ENCODE measurements at places on chromosomes 2 and 18.

- DNase-seq: no peak
These were observed 29.8 kb upstream of the LRRC30 start for GRCh38 chr18:7201096-7201495.

DNA sequence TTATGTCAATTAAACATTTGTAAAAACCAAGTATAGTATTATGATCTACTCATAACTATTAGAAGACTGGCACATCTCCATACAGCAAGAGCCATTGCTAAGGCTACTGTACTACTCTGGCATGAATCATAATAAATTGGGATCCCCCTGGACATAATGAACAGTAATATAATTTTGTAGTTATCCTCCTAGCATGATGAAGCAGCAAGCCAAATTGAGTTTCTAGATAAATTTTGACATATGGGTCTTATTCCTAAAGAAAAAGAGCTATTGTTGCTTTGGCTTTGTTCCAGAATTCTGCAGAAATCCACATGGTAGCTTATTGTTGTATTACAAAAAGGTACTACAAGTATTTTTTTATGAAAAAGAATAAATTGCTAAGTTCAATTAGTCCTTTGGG lies 204.3 kb downstream of the CAMKMT start:
- DNase-seq: no peak

GRCh38 chr2:47079515-47080412 lies 75.3 kb downstream of the STPG4 start:
- DNase-seq: no peak

DNA sequence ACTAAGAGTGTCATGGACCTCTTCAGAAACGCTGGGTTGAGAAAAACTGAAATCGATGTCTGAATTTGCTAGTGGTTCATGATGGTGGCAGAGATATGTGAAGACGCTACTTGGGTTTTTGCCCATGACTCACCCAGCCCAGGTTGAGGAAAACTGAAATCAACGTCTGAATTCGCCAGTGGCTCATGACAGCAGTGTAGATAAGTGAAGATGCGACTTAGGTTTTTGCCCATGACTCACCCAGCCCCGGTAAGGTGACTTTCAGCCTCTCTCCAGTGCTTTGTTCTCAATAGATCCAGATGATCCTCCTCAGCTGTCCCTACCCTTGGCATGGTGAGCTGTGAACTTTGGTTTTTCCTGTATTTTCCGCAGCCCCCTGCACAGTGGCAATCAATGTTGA lies 105.3 kb upstream of the SIX3 start:
- DNase-seq: no peak

DNA sequence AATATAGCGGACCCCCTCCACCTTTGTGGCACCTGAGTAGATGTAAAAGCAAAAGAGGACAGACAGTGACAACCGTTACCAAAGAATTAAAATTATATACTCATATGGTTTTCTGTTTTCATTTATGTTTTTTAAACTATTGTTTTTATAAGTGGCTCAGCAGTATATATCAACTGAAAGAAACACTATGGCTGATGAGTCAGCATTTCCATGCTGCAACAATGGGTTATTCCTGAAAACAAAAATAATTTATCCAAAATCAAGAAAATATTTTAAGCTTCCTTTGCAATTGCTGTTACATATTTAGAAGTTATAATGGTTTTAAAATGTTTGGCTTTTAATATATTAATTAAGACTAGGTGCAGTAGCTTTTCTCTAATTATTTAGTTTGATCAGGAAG lies 17.7 kb downstream of the MRPS9 start:
- DNase-seq: no peak

DNA sequence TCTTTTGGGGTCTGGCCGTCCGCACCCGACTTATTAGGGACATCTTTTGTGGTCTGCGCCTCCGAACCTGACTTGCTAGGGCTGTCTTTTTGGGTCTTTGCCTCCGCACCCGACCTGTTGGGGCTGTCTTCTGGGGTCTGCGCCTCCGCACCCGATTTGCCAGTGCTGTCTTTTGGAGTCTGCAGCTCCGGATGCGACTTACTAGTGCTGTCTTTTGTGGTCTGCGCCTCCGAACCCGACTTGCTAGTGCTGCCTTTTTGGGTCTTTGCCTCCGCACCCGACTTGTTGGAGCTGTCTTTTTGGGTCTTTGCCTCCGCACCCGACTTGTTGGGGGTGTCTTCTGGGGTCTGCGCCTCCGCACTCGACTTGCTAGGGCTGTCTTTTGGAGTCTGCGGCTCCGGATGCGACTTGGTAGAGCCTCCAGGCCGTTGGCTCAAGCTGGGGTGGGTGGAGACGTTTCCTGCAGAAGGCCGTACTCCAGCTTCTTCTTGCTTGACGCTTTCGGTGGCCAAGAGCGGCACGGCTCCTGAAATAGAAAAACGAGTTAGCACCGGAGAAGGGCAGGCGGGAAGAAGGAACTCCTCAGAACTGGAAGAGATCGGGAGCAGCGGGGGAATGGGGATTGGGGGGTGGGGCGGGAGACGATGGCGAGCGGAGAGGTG lies 498 bp downstream of the TGOLN2 start:
- no peak for DNase-seq

- DNase-seq: no peak
These were observed 20.6 kb upstream of the TMEM163 start for GRCh38 chr2:134739236-134739878.

- DNase-seq: no peak
These were observed 84.5 kb upstream of the MCFD2 start for GRCh38 chr2:46999857-47000678.

GRCh38 chr2:18156002-18156401 lies 277.5 kb downstream of the KCNS3 start:
- no peak for DNase-seq

DNA sequence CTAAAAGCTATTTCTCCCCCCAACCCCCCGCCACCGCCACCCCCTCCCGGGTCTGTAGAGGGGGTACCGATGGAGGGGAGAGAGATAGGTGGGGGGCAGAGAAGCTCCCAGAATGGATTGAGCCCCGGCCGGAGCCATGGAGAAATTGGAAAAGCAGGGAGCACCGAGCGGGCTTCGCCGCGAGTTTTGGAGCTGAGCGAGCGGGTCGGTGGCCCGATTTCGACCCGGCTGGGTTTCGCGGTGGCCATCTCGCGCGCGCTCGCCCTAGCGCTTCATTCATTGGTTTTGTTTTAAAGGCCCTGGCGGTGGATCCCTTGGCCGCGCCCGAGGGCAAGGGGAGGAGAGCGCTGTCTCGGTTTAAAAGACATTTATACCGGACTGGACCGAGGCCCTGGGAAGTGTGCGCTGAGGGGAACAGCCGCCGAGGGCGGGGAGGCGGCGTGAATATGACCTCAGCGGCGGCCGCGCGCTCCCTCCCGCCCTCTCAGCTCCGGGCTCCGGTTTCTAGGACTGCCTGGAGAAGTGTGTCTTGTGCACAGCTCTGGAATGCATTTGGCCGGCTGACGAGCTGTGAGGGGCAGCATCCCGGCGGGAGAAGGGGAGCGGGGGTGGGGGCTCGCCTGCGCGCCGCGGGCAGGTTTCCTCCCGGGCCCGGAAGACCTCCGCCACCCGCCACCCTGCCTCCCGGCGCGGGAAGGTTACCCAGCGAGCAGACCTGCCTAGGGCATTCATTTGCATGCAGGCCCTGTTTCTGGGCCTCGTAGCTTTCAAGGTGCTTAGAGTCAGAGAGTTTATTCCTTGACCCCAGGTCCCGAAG lies 1.7 kb upstream of the SMAD7 start:
- DNase-seq: no peak
